ENCODE measurements at places on chromosomes 7 and 10.
A peak's percentile ranks its signal among the peaks of the same experiment; 100 is the strongest.

- DNase-seq = no peak
Measured at GRCh38 chr7:132677918-132678317, 101.6 kb upstream of the PLXNA4 start.

GRCh38 chr7:108604307-108605077 lies 34.8 kb downstream of the DNAJB9 start:
- no peak for DNase-seq

DNA sequence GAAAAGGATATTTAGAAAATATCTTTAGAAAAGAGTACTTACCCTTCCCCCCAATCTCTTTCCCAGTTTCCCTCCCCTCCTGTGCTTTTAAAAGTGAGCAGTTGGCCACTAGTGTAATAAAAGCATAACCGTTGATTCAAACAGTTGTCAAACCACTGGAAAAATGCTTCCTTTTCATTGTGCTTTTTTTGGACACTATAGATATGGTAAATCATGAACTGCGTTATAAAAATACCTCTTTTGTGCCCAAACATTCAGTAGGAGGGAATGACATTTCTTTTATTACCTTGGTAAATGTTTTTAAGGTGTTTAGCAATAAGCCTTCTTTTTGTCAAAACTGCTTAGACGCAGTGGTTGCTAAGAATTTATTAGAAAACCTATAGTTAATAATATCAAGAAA lies 232.4 kb downstream of the SLC25A13 start:
- DNase-seq = no peak

GRCh38 chr10:33982995-33983394 lies 648.5 kb upstream of the NRP1 start:
- no peak for DNase-seq

DNA sequence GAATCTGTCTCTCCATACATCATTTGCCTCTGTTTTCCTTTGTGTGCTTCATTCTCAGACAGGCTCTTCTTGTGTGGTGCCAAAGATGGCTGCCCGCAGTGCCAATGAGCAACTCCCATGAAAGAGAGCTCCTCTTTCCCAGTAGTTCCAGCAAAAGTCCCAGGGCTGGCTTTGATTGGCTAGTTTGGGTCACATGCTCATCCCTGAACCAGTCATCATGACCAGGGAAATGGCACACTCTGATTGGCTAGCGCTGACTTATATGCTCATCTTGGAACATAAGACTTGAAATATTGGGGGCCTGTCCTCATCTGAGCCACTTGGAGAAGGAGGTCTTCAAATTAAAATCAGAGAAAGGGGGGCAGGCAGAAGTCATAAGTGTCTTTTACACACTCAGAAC lies 112.7 kb downstream of the CDH23 start:
- DNase-seq = no peak

DNA sequence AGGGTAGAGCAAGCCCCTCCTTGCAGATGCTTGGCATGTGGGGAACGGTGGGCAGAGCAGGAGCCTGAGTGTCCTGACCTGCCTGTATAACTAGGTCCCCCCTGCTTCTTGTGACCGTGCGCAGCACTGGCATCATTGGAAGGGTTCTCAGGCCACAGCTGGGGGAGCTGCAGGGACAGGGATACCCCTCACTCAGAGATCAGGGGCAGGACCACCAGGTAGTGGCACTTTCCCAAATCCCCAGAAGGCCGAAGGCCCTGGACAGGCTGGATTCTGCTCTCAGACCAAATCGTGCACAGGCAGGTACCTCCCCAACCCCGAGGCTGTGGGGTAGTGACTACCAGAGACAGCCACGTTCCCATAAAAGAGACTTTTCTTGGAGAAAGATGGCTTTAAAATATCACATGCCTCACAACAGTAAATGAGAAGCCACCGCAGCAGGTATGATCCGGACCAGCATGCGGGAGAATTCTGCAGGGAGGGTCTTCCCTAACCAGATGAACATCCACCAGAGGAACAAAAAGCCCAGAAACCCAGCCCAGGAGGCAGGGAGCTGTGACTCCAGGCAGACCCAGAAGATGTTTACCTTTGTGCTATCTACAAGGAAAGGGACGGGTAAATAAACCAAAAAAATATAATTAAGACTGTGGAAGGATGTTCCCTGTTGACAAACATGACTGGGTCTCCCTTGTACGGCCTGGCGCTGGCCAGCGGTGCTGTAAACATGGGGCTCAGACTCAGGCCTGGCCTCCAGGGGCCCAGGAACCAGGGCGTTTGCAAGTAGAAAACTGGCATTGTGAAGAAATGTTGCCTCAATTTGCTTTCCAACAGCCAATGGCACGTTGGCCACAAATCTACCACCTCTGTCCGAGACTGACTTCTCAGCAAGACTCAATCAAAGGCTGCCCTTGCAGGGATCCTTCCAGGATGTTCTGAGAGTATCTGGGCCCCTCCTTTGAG lies 180.0 kb downstream of the TNS3 start:
- DNase-seq = no peak

DNA sequence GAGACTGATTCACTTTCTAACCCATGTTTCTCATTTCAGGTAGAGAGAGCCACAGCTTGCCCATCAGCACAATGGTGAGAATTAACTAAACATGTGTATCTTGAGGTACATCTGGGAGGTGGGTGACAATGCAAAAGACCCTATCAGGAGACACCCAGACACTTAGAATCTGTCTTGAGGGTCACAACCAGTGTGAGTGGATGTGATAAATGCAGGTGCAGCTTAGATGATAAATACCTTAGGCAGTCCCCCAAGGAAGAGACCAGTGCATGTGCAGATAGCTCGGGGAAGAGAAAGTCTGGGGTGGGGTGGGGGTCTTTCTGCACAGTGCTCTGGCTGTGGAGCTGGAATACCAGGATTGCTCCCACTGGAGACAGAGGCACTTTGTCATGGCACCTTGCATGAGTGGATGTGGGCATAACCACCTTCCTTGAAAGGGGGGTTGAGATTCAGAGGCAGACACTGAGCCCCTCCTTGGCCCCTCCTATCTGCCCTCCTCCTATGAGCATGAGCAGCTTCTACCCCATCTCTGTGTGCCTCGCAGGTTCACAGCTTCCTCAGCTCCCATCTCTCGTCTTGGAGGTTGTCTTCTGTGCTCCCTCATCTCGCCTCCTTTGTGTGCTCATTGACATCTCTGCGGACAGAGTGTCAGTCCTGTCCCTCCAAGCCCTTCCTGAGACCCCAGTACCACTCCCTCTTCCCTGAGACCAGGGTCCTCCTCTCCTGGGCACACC lies 349.8 kb downstream of the TCERG1L start:
- no peak for DNase-seq

GRCh38 chr10:78205457-78206016 lies 171.9 kb downstream of the RPS24 start:
- no peak for DNase-seq

DNA sequence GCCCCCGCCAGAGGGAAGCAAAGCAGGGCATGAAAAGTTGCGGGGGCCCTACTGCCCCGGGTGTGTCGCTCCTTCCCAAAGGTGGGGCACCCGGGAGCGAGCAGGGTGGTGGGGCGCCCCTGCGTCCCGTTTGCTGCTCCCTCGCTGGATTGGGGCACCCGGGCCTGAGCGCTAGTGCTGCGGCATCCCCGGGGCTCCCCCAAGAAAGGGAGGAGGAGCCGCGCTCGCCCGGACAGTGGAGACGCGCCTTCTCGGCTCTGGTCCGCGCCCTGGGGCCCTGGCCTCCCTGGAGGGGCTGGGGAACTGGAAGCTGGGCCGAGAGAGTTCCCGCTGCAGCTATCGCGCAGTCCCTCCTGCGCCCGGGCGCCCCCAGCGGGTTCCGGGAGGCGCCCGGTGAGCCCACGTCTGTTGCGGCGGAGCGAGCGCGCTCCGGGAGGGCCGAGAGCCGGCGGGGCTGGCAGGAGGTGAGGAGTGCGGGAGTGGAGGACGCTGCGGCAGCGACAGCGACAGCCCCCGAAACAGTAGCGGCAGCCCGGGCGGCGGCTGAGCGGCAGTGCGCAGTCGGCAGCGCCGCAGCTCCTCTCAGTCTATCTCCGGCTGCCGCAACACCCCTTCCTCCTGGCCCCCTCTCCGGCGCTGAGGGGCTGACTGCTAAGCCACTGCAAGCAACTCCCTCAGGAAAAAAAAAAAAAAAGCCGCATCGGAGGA lies 504 bp upstream of the BMPER start:
- no peak for DNase-seq

- DNase-seq = no peak
Measured at GRCh38 chr10:95445223-95445836, 115.8 kb downstream of the SORBS1 start.

- no peak for DNase-seq
Measured at GRCh38 chr7:31254926-31255325, 85.6 kb downstream of the NEUROD6 start.

- DNase-seq = no peak
Measured at GRCh38 chr7:3201937-3202710, 98.9 kb upstream of the SDK1 start.

- DNase-seq = no peak
Measured at GRCh38 chr10:34187201-34187600, 627.9 kb downstream of the PARD3 start.

DNA sequence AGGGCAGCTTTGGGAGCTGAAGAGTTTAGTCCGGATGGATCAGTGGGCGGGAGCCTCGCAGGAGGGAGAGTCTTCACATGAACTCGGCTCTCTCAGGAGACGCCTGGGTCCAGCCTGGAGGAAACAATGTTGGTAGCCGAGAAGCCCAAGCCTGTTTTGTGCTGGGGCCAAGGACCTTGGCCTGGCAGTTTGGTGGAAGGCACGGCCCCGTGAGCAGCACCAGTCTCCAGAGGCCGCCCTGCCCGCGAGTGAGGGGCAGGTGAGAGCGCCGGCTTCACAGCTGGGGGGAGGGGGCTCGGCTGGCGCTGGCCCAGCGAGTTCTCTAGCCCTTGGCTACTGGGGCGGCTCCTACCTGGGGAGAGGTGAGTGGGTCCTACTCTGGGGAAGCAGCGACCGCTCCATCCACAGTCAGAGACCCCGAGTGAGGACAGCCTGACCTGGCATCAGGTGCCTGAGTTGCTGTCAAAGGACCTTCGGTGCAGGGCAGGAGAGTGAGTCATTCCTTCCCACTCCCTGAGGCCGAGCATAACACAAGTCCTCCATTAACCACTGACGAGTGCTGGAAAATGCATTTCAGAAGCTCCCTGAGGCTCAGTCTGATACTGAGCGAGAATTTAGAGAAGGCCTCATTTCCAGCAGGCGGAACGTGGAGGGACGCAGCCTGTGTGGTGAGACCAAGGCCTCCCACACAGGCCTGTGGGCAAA lies 89.3 kb upstream of the DIP2C start:
- no peak for DNase-seq

GRCh38 chr10:21527598-21528235 lies 2.2 kb upstream of the SKIDA1 start:
- no peak for DNase-seq

DNA sequence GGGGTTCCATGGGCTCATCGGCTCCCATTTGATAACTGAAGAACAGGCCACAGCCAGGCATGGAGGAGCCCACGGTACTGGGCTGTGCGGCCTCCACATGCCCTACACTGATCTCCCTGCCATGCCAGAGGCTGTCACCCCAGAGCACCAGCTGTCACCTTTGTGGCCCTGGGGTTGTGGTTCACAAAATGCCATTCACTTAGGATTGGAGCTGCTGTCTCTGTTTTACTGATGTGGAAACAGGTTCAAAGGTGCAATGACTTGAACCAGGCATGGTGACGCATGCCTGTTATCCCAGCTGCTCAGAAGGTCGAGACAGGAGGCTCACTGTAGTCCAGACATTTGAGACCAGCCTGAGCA lies 4.3 kb upstream of the UPK3B start:
- no peak for DNase-seq

GRCh38 chr10:14180911-14181566 lies 149.7 kb downstream of the FRMD4A start:
- no peak for DNase-seq

- DNase-seq = no peak
Measured at GRCh38 chr10:102832987-102833386, 4.2 kb downstream of the CYP17A1 start.

DNA sequence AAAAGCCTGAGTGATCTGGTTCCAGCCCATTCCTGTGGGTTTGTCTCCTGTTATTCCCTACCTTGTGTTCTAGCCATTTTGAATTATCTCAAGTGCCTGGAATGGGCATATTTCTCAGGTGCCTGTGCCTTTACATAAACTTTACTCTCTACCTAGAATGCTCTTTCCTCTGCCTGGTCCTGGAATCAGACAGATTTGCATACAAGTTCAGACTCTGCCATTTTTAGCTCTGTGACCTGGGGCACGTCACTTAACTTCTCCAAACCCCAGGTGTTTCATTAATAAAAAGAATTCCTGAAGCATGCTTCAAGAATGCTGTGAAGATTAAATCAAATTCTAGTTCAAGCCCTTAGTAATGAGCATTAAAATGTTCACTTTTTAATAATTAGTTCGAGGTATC lies 7.8 kb downstream of the DCLRE1A start:
- DNase-seq = no peak

GRCh38 chr7:95213148-95213547 lies 111.2 kb downstream of the PON1 start:
- DNase-seq = no peak

GRCh38 chr10:62708569-62708968 lies 96.0 kb upstream of the ADO start:
- DNase-seq = no peak

GRCh38 chr10:69422676-69423075 lies 6.0 kb upstream of the TACR2 start:
- no peak for DNase-seq

DNA sequence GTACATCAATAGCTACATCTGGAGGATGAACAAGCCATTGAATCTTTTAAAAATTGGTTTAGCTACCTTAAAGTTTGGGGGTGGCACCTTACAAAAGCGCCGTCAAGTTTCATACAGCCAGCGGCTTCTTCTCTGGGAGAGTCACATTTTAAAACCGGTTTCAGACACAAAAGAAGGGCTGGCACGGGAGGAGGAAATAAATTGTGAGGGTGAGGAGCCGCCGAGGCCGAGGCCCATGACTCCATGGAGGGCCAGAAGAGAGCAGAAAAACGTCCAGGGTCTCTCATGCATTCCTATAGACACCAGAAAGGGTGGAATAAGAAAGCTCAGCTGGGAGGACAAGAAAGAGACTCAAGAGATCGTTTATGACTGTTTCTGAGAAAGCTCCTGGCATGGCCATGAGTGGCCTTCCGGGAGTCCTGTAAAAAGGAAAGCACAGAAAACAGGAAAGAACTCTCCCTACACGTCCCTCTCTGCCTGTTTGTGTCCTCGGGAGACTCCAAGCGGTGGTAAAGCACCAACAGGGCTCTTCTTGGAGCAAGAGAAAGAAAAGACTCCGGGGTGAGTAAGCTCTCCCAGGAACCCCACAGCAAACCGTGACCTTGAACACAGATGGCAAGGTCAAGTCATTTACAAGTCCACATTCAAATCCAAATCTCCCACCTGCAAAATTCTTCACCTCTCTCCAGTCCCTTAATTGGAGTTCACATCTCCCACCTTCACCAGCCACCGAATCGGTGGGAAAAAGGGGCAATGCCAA lies 1.8 kb downstream of the FRAT2 start:
- DNase-seq = no peak

GRCh38 chr10:72292223-72292691 lies 18.5 kb downstream of the DDIT4 start:
- DNase-seq = peak; percentile 62
